ENCODE measurements at places on chromosomes 4 and X.

DNA sequence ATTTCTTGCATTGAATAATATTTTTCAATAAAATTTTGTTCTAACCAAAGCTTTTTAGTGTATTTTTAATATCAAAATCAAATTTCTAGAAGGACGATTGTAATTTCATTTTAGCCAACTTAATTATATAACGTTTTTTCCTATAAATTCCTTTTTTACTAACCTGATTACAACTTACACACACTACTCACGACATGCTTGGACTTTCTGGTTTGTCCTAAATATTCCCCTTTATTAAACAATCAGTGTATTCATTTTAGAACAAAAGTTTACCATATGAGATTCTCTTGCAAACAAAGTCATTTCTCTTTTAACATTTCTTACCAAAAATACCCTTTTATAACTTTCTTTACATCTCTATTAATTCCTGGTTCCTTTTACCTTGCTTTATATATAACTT, 173.7 kb downstream of the PWWP3B start:
- no peak for DNase-seq

- no peak for DNase-seq
Observed at GRCh38 chr4:176053785-176054184, 11.9 kb upstream of the WDR17 start.

DNA sequence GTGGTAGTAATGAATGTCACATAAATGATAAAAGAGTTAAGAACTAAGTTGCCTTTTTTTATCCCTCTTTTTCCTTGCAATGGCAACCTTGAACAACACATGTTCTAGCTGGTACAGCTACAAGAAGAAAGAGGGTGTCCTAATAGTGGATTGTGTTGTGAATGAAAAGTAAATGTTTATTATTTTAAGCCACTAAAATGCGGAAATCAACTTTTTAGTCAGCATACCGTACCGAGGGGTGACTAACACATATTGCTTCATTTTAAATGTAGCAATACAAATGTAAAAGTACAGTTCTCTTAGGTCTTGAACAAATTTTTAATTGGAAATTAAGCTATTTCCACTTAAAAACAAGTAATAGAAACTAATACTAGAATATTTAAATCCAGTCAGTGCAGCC, 17.7 kb upstream of the AP1AR start:
- DNase-seq = no peak

DNA sequence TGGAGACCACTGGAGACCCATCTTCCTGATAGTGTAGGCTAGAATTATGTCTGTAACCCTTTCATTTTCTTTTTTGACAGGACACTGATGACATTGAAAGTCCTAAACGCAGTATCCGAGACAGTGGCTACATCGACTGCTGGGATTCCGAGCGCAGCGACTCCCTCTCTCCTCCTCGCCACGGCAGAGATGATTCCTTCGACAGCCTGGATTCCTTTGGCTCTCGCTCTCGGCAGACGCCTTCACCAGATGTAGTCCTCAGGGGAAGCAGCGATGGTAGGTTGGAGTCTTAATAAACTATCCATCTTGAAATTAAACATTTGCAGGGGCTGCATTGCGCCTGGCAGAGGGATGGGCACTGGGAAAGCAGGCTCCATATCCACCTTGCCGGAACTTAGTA, 75.4 kb downstream of the LIMCH1 start:
- peak; percentile 13 for DNase-seq

GRCh38 chrX:12946838-12947544, 27.9 kb upstream of the TMSB4X start:
- DNase-seq = peak; percentile 77

DNA sequence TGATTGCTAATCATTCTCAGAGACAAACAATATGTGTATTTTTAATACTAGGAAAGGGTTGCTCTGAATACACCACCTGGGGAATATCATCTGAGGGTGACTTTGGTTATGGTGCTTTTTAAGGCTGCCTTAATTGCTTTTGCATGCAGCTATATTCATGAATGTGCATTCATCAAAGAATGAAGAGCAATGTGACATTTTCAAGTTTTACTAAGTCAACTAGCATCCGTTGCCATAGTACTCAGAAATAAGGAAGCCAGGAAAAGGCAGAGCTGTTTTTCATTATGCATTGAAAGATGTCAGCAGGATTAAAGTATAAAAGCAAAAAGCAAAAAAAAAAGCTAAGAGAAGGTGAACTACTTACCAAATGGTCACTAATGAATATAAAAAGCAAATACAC, 67.4 kb upstream of the PCDH18 start:
- no peak for DNase-seq

GRCh38 chr4:138392751-138393308, 150.7 kb upstream of the SLC7A11 start:
- DNase-seq = no peak

- no peak for DNase-seq
Observed at GRCh38 chr4:26731351-26732035, 129.1 kb upstream of the STIM2 start.

DNA sequence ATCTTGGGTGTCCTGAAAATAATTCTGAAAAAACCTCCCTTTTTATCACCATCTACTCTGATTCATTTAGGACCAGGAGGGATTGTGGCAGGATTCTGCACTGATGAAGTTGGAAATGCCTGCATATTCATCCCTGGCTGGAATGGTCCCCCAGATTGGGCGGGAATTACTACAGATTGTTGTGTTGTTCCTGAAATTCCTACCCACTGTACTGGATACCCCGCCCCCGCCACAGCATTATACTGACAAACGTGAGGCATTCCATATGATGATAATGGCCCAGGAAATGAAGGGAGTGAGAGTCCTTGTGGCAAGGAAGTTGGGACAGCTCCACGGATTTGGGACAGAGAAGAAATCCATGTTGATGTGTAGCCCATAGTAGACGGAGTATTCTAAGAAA, 15.2 kb upstream of the FAM120C start:
- DNase-seq = no peak

DNA sequence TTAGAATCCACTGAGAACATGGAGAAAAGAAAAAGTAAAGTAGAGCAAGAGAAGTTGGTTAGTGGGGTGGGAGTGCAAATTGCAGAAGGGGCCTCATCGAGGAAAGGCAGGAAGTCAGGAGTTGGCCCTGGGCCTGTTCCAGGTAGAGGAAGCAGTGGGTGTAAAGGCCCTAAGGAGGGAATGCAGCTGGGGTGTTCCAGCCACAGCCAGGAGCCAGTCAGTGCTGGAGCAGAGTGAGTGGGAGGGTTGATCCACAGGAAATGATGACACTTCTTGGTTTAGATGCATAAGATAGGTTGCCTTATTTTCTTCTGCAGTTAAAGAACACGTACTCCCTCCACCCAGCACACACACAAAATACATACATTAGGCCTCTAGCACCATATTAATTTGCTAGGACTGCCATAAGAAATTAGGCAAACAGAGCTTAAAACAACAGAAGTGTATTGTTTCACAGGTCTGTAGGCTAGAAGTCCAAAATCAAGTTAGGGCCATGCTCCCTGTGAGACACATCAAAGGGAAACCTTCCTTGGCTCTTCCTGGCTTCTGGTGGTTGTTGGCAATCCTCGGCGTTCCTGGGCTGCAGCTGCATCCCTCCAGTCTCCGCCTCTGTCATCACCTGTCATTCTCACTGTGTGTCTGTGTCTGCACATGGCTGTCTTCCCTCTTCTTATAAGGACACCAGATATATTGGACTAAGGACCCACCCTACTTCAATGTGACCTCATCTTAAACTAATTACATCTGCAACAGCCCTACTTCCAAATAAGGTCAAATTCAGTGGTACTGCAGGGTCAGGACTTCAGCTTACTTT, 205.9 kb downstream of the AASDH start:
- no peak for DNase-seq

DNA sequence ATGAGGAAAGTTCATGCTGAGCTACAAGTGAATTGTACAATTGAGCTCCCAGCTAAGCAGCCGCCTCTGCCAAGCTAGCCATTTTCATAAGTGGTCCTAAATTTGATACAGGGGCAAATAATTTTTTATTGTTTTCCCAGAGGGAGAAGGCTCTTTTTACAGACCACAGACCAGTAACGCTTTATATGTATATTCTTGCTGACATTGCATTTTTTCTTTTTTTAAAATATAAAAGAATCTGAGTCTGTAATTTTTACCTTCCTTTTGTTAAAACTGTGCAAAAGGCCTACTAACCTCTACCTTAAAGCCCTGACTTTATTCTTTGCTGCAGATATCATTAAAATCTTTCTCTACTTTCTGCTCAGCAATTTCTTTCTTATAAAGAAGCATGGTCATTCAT, 501.2 kb upstream of the INTU start:
- DNase-seq = no peak

DNA sequence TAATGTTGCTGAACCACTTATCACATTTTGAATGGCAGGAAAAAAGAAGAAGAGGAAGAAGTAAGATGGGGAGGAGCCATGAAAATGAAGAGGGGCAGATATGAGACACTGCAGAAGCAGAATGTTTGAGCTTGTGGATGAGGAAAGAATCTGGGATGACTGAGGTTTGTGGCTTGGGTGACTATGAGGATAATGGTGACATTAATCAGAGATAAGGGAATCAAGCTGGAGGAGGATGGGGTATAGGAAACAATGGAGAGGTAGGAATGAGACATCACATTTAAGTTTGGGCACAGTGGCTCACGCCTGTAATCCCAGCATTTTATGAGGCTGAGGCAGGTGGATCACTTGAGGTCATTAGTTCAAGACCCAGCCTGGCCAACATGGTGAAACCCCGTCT, 19.1 kb upstream of the PHF8 start:
- DNase-seq = no peak

GRCh38 chr4:48944252-48944651, 37.7 kb upstream of the OCIAD2 start:
- no peak for DNase-seq

DNA sequence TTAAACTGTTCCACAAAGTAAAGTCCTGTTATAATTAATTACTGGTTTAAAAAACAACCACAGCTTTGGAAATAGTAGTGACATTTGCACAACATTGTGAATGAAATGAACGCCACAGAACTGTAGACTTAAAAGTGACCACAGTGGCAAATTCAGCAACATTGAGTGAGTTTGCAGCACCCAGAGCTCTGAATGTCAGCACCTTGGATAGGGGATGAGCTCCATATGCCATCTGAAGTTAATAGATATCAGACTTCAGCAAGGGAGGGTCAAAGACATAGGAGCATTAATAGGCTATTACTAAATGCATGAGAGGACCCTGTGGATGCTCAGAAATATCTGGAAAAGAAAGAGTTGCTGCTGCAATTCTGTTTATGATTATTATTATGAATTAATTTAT, 55.3 kb upstream of the KCNIP4 start:
- no peak for DNase-seq

DNA sequence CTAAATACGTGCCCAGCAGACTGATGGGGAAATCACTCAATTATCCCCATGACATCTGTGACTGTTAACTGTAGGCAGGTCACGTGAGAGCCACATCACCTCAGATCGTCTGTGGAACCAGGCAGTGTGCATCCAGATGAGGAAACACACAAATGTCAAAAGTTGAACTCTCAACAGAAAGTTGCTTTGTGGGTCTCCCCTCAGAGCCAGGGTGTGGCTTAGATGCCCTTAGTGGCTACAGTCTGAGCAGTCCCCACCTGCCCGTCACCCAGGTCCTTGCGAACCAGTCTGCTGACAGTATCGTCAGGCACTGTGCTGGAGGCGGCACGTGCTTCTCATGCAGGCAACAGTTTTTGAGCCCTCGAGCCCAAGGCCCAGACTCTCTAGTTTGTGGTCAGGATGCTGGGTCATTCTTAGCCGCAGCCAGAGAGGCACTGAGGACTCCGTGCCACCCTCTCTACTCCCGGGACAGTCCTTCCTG, 10.8 kb downstream of the TMEM187 start:
- no peak for DNase-seq

- DNase-seq = no peak
Observed at GRCh38 chr4:67428819-67429218, 116.5 kb downstream of the CENPC start.

DNA sequence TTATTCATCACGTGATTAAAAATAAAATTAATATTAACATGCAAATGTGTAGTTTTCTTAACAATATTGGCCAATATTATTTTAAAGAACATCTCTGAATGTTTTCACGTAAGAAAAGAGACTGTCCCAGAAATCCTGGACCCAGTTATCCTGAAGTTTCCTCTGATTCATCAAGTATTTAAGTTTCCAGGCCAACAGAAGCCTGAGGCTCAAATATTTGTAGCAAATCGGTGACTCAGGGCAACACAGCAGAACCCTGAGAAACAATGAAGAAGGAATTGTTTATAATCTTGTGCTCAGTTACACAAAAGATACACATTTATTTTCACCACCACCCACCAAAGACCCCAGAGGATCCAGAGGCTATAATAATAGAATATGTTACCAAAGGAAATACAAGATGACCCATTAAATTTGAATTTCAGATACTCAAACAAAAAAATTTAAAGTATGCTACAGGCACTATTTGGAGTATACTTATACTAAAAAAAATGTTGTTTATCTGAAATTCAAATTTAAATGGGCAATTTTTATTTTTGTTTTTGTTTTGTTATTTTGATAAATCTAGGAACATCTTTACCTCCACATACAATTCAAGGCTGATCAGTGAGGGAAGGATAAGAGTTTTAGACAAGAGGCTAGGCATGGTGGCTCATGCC, 33.9 kb upstream of the SLC7A11 start:
- DNase-seq = no peak

DNA sequence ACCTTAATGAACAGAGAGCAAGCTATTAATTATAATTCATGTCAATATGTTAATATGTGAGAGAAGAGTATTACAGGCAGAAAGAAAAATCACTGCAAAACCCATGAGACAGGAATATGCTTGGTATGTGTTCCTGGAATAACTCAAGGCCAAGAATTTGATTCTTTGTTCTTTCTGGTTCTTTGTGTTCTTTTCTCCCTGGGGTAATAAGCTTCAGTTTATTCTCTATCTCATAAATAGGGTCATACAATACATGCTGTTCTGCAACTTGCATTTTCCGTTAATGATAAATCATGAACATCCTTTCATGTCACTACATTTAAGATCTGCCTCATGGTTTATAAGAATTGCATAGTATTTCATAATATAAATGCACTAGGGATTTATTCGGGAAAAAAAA, 16.8 kb upstream of the THOC2 start:
- DNase-seq = no peak

DNA sequence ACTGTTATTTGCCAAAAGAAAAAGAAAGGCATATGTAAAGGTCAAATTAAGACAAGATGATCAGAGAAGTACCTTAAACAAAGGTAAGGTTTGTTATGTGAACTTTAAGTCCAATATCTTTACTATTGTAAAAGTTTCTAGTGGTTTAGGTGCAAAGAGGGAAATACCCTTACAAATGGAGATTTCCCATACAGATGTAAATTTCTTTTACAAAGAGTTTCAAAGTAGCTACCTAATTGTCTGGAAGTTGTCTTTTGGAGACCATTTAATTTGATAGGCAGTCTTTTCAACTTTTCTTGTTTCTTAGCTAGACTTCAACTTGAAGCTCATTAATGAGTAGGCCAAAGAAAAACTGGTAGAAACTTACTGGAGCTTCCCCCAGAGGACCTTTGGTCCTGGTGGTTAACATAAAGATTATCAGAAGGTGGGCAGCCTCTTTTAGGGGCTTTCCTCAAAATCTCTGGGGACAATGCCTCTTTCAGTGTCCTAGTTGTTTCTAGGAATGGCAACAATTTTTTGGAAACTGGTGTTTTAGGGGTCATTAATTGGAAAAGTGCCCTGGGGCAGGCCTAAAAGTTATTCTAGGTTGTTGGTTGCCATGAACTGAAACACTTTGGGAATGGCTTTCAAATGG, 297.3 kb downstream of the GUCY2F start:
- DNase-seq = no peak

All from right cardiac atrium (tissue), 5 donors.